ENCODE measurements at places on chromosomes 11 and 22.

- DNase-seq, result no peak
Measured at GRCh38 chr11:16261836-16262644, 94.3 kb downstream of the SOX6 start.

DNA sequence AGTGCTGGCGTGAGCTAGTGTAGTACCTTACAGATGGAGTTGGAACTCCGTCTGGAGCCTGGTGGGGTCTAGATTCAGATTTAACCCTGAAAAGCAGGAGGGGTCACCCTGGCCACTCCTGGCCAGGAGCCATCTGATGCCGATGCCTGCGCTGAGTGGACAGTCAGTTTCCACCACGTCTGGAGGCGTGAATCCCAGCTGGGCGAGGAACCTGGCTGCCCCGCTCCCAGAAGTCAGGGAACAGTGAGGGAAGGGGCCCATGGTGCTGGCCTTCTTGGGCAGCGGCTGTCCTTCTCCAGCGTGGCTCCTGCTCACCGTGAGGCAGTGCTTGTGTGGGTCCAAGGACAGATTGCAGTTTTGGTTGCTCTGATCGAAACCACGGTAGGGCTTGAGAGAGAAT, 76.3 kb downstream of the PARVB start:
- DNase-seq, result no peak

- DNase-seq, result no peak
Measured at GRCh38 chr11:124346311-124346955, 26.4 kb upstream of the OR8D2 start.

DNA sequence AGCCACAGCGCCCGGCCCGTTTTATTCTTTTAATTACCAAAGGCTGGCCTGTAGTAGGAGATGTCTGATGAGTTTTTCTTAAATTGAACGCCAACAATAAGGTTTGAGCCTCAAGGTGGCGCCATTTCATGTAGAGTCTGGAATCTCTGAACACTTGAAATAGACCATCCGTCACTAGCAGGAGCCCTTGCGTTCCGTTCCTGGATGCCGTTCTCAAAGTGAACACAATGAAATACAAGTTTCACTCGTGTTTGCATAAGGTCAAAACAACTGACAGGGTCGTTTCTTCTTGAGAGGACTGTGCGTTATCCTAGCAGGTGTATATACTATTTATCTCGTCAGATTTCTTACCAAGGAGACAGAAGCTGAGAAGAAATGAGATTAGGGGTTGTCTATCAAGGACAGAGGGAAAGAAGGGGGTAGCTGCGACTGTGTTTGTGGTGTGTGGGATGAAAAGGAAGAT, 18.7 kb upstream of the SCGB1D1 start:
- DNase-seq, result peak; percentile 40

DNA sequence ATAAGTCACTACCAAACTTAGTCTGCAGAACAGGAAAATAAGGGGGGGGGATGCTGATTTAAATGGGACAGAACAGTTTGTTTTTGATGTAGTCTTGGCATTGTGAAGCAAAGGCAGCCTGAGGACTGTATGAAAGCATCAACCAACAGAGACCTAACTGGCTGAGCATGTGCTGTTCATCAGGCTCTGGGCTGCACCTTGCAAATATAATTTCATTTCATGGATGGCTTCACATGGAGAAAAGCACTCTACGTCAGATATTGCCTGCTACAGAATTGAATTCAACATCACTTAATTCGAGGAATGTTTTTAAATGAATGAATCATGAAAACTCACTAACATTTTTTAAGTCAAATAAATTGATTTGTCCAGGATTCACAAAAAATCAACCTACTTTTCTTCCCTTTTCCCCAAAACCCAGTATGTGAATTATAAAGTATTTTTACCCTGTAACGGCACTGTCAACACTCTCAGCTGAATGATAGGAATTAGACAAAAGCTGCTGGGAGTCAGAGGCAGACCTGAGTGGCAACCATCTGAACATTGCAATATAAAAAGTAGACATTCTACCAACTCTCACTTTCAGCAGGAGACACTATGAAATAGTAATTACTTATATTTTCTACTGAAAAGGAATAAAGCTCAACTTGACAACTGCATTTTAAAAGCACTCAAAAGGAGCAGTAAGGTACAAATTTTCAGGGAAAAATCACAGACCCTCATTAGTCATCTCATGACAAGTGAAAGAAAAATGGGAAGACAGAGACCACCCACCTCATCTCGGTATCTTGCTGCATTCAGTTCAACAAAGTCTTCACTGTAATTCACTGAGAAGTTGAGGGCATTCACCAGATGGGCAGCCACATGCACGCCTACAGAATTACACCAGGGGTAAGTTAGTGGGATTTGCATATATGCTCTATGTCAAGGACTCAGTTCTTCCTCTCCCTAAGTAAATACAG, 47.5 kb downstream of the NOX4 start:
- DNase-seq, result no peak

DNA sequence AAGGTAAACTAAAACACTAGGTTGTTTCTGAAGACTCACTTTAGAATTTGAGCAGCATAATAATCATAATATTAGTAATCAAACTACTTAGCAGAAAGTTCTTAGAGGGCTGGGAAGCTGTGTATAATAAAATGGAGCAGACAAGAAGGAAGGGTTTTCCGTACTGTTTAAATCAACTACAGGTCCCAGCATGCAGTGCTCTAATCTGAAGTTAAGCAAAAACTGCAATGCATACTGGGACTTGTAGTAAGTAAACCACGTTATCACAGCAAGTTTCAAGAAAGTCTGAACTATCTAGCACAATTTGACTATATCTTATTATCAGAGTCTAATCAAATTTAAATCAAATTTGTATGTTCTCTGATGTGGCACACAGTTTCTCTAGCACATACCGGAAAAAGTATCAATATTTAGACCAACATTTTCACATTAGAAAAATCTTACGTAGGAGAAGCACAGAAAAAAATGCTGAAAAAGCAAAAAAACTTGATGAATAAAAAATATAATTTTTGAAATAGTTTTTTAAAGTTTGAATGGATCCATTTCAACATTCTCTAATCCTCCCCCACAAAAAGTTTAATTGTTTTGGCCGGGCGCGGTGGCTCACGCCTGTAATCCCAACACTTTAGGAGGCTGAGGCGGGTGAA, 8.2 kb downstream of the PHF21A start:
- peak; percentile 18 for DNase-seq

GRCh38 chr11:61974766-61975631, 7.6 kb upstream of the FTH1 start:
- DNase-seq, result no peak

GRCh38 chr11:15864026-15864805, 492.1 kb downstream of the SOX6 start:
- DNase-seq, result no peak

DNA sequence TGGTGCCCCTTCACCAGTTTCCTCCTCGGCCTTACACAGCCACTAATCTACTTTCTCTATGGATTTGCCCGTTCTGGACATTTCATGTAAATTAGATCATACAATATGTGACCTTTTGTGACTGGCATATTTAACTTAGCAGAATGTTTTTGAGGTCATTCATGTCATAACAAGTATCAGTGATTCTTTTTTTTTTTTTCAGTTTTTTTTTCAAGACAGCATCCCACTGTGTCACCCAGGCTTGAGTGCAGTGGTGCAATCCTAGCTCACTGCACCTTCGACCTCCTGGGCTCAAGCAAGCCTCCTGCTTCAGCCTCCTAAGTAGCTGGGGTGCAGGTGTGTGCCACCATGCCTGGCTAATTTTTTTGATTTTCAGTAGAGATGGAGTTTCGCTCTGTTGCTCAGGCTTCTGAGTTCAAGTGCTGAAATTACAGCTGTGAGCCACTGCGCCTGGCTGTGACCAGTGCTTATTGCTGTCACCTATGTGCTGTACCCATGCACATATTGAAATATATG, 22.7 kb downstream of the KIAA1671 start:
- DNase-seq, result no peak

DNA sequence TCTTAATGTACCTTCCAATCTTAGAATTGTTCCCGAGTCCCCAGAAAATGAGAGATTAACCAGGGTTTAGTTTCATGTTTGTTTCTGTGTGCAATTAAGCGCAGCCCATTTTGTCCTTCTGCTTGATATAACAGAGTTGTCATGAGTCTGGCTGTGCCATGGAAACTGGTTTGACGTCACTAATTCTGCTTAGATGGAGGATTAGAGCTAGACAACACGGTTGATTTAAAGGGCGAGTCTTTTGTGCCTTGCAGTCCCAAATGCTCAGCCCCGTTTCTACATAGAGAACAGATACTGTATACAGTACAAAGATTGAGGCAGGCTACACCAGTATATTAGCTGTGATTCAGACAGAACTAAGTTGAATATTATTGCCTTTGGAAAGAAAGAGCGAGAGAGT, 45.5 kb upstream of the ALKBH3 start:
- no peak for DNase-seq

DNA sequence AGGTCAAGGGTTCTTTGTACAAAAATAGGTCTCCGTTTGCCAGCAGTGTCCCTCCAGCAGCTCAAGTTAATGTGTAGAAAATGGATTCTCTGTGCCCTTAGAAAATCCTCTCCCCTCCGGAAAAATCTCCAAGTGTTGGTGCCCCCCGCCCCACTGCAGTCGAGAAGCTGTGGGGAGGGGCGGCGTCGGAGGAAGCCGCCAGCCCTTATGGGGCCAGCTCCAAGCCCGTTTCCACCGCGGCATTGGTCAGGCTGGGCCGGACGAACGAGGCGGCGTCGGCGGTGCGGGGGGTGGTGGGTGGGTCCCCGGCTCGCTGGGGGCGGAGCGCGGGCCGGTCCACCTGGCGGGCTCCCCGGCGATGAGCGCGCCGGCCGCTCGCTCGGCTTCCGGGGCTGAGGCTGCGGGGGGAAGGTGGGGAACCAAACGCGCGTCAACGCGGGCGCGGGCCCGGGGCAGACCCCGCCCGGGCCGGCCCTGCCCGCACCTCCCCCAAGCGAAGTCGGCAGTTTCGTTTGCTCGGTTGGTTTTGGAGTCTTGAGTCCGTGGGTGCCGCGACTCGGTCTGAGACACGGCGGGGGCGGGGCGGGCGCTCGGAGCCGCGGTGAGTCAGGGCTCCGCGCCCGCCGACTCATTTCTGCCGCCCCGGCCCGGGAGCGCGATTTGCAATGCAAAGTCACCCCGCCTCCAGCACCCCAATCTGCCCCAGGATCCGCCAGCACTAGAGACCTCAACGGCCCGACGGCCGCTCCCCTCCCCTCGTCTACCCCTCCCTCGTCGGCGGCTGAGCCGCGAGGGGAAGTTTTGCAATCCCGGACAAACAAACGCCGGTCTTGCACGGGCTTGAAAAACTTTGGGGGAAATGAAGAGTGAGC, 1.4 kb downstream of the ASCL2 start:
- peak; percentile 78 for DNase-seq

GRCh38 chr22:46654927-46655595, 34.9 kb downstream of the GRAMD4 start:
- no peak for DNase-seq

DNA sequence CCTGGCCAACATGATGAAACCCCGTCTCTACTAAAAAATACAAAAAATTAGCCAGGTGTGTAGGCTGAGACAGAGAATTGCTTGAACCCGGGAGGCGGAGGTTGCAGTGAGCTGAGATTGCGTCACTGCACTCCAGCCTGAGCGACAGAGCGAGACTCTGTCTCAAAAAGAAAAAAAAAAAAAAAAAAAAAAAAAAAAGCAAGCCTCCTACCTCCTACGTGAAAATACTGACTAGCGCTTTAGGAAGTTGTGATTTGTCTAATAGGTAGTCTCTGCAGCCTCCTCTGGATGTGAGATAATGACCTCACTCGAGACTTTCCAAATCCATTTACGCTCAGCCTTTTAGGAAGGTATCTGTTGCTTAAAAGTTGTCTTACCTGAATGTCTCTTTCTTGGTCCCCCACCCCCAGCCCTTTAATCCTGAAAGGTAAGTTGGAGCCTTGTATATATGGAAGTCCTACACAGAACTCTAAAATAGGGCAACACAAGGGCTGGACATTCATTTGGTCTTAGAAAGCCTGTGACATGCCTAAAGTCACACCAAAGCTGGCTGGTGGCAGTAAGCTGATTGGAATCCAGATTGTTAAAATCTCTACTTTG, 5.5 kb downstream of the SEPTIN3 start:
- no peak for DNase-seq

- no peak for DNase-seq
Measured at GRCh38 chr11:5929571-5930368, 12.3 kb upstream of the OR56A3 start.

DNA sequence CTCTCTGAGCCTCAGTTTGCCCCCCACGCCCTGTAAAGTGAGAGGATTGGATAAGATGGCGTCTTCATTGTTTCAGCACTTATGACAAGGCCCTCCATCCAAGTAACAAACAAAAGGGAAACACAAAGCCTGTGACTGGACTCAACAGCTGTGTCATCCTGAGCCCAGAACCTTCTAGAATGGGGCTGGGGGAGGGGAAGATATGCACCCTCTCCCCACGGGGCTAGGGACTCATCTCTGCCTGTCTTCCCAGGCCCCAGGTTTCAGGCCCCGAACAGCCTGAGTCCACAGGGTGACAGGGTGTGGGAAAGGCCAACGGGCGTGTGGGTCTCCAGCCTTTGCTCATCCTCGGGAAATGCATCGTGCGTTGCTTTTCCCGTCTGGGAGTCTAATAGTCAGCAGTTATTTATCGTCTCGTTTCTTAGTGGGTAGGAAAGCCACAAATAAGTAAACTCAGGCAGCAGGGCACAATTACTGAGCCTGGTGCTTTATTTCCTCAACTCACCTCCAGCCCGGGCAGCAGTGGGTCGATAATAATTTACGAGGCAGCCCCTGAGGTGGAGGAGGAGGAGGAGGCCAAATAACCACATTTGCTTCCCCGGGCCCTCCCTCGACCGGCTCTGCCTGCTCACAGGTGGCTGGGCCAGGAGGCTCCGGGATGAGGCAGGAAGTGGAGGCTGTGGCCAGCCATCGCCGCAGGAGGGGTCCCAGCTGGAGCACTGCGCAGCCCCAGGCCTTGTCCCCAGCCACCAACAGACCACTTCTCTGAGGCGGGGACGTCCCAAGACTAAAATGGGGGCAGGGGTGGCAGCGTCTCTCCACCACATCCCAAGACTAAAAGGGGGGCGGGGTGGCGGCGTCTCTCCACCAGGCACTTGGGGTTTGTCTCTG, 54.4 kb downstream of the FLRT1 start:
- no peak for DNase-seq

- DNase-seq, result no peak
Measured at GRCh38 chr22:48941033-48941902, 886.4 kb downstream of the BRD1 start.

GRCh38 chr11:125514336-125515101, 18.5 kb upstream of the FEZ1 start:
- DNase-seq, result peak; percentile 13

Data from stimulated activated CD4-positive, alpha-beta T cell treated with anti-CD3 and anti-CD28 coated beads, TNF-alpha, amount 100 ng/mL, for 4 hours (primary cell).